ENCODE measurements at places on chromosomes 13 and 19.

DNA sequence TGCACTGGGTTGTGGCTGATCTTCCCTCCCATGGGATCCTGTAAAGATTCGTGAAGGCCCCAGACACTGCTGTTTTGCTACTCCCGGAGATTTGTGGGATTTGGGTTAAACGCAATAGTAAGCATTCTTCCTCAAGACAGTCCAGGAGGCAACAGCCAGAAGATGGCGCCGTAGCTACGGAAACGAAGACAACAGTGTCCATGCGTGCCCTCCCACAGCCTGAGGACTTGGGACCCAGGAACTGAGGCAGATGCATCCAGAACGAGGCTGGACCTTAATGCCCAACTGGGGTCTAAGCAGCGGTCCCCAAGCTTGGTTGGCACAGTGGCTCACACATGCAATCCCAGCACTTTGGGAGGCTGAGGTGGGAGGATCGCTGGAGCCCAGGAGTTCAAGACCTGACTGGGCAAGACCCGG, 57.6 kb upstream of the ZNF507 start:
- peak; percentile 85 for DNase-seq
- H3K36me3 ChIP-seq = no peaks in the 10 kb centered on the region
- H3K27ac ChIP-seq = no peak overlapping the region
- H3K4me3 ChIP-seq = no peak overlapping the region
- H3K4me1 ChIP-seq = no peaks in the 10 kb centered on the region

DNA sequence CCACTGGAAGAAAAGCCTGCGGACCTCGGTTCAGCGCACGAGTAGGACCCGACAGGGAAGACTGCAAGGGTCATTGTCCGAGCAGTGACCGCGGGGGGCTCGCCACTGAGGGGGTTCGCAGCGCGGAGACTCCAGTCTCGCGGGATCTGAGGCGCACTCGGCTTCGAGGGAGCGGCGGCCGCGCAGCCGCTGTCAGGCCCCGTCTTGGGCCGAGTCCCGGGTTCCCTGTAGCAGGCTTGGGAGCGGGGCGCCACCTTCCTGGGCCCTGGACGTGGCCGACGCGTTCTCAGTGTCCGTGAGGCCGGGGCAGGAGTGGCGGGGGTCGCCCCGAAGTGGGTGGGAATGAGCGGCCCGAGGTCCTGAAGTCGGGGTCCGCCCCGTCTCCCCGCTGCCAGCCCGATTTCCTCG, 474 bp upstream of the FAM174C start:
- peak overlapping the region; percentile 98 for H3K27ac ChIP-seq
- H3K4me1 ChIP-seq = peaks cover 40% of the 10 kb centered on the region
- H3K4me3 ChIP-seq = peak overlapping the region; percentile 61
- DNase-seq = peak; percentile 67
- no peaks in the 10 kb centered on the region for H3K27me3 ChIP-seq

GRCh38 chr13:95643936-95644598, 439 bp downstream of the DZIP1 start:
- DNase-seq = peak; percentile 77
- H3K4me3 ChIP-seq = peak overlapping the region; percentile 59
- no peaks in the 10 kb centered on the region for H3K36me3 ChIP-seq
- peak overlapping the region; percentile 62 for H3K27ac ChIP-seq
- H3K4me1 ChIP-seq = peaks cover 18% of the 10 kb centered on the region

- H3K27ac ChIP-seq = no peak overlapping the region
- H3K27me3 ChIP-seq = no peaks in the 10 kb centered on the region
- H3K4me1 ChIP-seq = peaks cover 14% of the 10 kb centered on the region
- DNase-seq = no peak
- H3K36me3 ChIP-seq = no peaks in the 10 kb centered on the region
- no peak overlapping the region for H3K4me3 ChIP-seq
These were observed 915 bp downstream of the F10 start for GRCh38 chr13:113123226-113124201.

GRCh38 chr13:112713517-112714253, 23.8 kb downstream of the ATP11A start:
- no peaks in the 10 kb centered on the region for H3K27me3 ChIP-seq
- DNase-seq = no peak
- H3K4me3 ChIP-seq = no peak overlapping the region
- peaks cover 47% of the 10 kb centered on the region for H3K4me1 ChIP-seq
- H3K27ac ChIP-seq = no peak overlapping the region
- H3K36me3 ChIP-seq = no peaks in the 10 kb centered on the region

- H3K4me3 ChIP-seq = no peak overlapping the region
- no peaks in the 10 kb centered on the region for H3K36me3 ChIP-seq
- no peaks in the 10 kb centered on the region for H3K27me3 ChIP-seq
- no peaks in the 10 kb centered on the region for H3K4me1 ChIP-seq
These were observed 104.5 kb downstream of the FRY start for GRCh38 chr13:32136061-32136460.

- peaks cover 11% of the 10 kb centered on the region for H3K4me1 ChIP-seq
- DNase-seq = peak; percentile 66
- H3K27me3 ChIP-seq = peaks cover 5% of the 10 kb centered on the region
- H3K27ac ChIP-seq = no peak overlapping the region
- H3K4me3 ChIP-seq = peak overlapping the region; percentile 91
These were observed 670 bp downstream of the MAP2K7 start for GRCh38 chr19:7904074-7905020.

DNA sequence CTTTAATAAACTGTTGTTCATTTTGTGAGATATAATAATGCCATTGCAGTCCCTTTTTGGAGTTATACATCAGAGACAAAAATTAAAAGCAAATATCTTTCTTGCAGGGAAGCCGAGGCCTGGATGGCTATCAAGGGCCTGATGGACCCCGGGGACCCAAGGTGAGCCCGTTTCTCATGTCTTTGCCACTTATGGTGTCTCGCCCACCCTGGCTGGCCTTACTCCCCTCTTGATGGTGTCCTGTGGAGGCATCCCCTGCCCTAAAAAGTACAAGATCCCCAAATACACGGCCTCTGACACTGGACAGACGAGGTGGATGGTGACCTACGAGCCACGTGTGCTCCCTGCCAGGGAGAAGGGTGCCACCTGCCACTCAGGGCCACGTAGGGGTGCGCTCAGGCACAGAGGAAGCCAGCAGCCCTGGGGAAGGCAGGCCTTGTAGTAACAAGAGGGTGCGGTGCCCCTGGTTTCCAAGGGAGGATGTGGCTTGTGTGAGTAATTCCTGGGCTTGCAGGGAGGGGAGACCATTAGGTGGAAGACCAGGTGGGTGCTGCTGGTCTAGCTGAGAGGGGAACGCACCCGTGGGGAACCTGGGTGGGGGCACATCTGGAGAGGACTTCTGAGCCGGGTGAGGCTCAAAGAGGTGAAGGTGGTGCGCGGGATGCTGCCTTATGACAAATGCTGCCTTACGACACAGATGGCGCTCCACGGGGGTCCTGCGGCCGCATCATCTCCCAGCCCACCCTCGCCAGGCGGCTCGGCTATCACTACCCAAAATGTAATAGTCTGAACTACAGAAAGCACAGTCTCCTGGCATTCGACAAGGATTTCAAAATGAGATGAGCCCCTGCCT, 115.6 kb downstream of the RAB20 start:
- no peaks in the 10 kb centered on the region for H3K36me3 ChIP-seq
- no peak for DNase-seq
- no peak overlapping the region for H3K4me3 ChIP-seq
- no peak overlapping the region for H3K27ac ChIP-seq

DNA sequence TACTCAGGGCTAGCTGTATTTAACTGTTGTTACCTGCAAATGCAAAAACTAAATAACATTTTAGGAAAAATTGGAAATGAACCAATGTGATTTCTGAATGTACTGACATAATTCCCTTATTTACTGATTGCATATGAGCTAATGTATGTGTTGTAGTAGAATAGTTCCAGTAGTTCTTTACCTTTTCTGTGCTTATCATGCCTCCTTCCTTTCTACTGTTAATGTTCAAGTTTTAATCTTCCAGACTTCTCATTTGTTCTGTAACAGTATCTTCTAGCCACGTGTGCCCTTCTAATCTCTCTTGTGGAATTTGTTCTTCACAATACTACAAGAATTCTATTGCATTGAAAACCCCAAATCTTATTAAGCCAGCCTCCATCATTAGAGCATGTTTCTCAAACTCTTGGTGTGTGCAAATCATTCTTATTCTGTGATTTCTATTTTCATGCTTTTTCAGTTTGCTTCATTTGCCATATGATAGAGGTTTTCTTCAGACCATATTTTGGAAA, 17.7 kb downstream of the LSM14A start:
- H3K27ac ChIP-seq = peak overlapping the region; percentile 6
- H3K4me1 ChIP-seq = peaks cover 41% of the 10 kb centered on the region
- DNase-seq = no peak
- H3K27me3 ChIP-seq = no peaks in the 10 kb centered on the region
- H3K36me3 ChIP-seq = peaks cover 6% of the 10 kb centered on the region
- H3K4me3 ChIP-seq = peak overlapping the region; percentile 16

GRCh38 chr19:49327878-49328544, 3.0 kb upstream of the SLC6A16 start:
- no peaks in the 10 kb centered on the region for H3K27me3 ChIP-seq
- H3K27ac ChIP-seq = no peak overlapping the region
- H3K4me3 ChIP-seq = no peak overlapping the region
- DNase-seq = peak; percentile 30

DNA sequence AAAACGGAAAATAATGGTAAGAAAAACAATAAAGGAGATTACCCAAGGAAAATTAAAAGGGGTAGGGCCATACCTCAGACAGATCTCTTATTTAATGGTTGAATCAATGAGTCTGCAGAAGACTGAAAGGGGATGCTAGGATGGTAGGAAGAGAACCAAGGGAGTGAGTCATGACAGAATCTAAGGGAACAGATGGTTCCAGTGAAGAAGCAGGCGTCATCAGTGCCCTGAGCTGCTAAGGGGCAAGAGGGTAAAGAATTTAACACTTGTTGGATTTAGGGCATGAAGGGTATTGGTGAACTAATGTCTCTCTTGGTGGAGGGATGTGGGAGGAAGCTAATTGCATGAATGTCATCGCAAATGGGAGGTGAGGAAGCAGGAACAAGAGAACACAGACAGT, 329.2 kb upstream of the TSHZ3 start:
- no peak overlapping the region for H3K27ac ChIP-seq
- H3K27me3 ChIP-seq = no peaks in the 10 kb centered on the region
- H3K36me3 ChIP-seq = no peaks in the 10 kb centered on the region
- no peak for DNase-seq
- H3K4me1 ChIP-seq = no peaks in the 10 kb centered on the region

GRCh38 chr19:18445262-18445948, 7.5 kb upstream of the ISYNA1 start:
- DNase-seq = no peak
- no peaks in the 10 kb centered on the region for H3K4me1 ChIP-seq
- no peaks in the 10 kb centered on the region for H3K36me3 ChIP-seq
- no peaks in the 10 kb centered on the region for H3K27me3 ChIP-seq
- H3K27ac ChIP-seq = no peak overlapping the region

DNA sequence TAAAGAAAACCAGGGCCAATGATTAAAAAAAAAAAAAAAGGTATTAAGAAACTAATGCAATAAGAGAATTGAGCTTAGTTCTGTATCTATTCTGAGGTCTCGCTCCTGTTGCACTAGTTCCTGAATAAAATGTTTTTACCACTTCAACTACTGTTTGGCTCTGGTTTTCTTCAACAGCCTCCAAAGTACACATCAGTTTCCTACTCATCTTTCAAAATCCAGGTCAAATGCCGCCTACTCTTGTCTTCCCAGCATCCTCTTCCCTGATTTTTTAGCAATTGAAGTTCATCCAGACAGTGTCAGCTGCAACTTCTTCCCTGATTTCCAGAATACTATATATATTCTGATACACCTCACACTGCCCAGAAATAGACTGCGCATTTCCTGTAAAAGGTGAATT, 1.4 kb upstream of the RCBTB1 start:
- H3K27ac ChIP-seq = no peak overlapping the region
- H3K27me3 ChIP-seq = peaks cover 4% of the 10 kb centered on the region
- H3K4me1 ChIP-seq = peaks cover 16% of the 10 kb centered on the region
- H3K4me3 ChIP-seq = no peak overlapping the region
- H3K36me3 ChIP-seq = no peaks in the 10 kb centered on the region
- DNase-seq = no peak

DNA sequence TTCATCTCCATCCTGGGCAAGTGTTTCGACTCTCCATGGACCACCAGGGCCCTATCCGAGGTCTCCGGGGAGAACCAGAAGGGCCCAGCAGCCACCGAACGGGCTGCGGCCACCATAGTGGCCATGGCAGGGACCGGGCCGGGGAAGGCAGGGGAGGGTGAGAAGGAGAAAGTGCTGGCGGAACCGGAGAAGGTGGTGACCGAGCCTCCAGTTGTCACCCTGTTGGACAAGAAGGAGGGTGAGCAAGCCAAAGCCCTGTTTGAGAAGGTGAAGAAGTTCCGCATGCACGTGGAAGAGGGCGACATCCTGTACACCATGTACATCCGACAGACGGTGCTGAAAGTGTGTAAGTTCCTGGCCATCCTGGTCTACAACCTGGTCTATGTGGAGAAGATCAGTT, 4.7 kb upstream of the MAP2K7 start:
- peaks cover 4% of the 10 kb centered on the region for H3K4me1 ChIP-seq
- peaks cover 5% of the 10 kb centered on the region for H3K27me3 ChIP-seq
- no peak overlapping the region for H3K27ac ChIP-seq
- no peaks in the 10 kb centered on the region for H3K36me3 ChIP-seq
- no peak overlapping the region for H3K4me3 ChIP-seq

- H3K27ac ChIP-seq = no peak overlapping the region
- H3K36me3 ChIP-seq = no peaks in the 10 kb centered on the region
- H3K27me3 ChIP-seq = peaks cover 21% of the 10 kb centered on the region
- peaks cover 6% of the 10 kb centered on the region for H3K4me1 ChIP-seq
These were observed 21.9 kb upstream of the TTYH1 start for GRCh38 chr19:54393381-54393780.

- no peak overlapping the region for H3K4me3 ChIP-seq
- peaks cover 68% of the 10 kb centered on the region for H3K4me1 ChIP-seq
- no peak overlapping the region for H3K27ac ChIP-seq
- no peak for DNase-seq
These were observed 25.9 kb upstream of the SPACA7 start for GRCh38 chr13:112350300-112350699.

DNA sequence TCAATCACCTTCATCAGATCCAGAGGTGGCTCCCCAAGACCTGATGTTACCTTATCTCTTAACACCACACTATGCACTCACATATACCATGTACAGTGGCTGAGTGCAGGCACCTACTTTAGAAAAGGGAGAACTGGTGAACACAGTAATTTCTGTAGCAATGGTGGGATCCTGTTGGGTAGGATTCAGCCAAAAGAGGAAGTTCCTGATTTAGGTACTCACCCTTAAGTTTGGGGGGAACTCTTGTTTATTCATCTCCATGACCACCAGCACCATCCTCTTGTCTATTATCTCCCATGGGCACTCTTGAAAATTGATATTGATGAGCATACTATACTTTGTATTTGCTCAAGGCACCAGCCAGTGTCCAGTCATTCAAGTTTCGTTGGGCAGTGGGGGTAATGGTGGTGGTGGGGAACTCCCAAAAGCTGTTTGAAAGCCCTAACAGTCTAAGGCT, 324.4 kb downstream of the LMO7 start:
- H3K27ac ChIP-seq = no peak overlapping the region
- H3K36me3 ChIP-seq = no peaks in the 10 kb centered on the region
- DNase-seq = no peak
- no peak overlapping the region for H3K4me3 ChIP-seq
